Adrenal gland (tissue), 19 donors: ENCODE measurements at places on chromosomes 6 and 20. TPM values are rescaled to one million over a fixed set of nuclear protein-coding genes. Genes with fewer than 3 reads are reported as not detected.

- peak; percentile 48 for DNase-seq
- no peak overlapping the region for H3K4me3 ChIP-seq
- H3K4me1 ChIP-seq = no peaks in the 10 kb centered on the region
These were observed 174.5 kb upstream of the SNX9 start for GRCh38 chr6:157648561-157648960.

The GPSM3 gene
- total RNA-seq = 40.3 TPM

The TTPAL gene
- total RNA-seq = 13.5 TPM

- no peak overlapping the region for H3K4me3 ChIP-seq
- peak overlapping the region; percentile 17 for H3K27ac ChIP-seq
These were observed 40.1 kb downstream of the CDH22 start for GRCh38 chr20:46268131-46268614.

The IL20RA gene
- total RNA-seq = 8.8 TPM

The SPATS1 gene
- not detected for total RNA-seq

The PLCB4 gene
- total RNA-seq = 3.0 TPM

The MMP24 gene
- 1.3 TPM for total RNA-seq

DNA sequence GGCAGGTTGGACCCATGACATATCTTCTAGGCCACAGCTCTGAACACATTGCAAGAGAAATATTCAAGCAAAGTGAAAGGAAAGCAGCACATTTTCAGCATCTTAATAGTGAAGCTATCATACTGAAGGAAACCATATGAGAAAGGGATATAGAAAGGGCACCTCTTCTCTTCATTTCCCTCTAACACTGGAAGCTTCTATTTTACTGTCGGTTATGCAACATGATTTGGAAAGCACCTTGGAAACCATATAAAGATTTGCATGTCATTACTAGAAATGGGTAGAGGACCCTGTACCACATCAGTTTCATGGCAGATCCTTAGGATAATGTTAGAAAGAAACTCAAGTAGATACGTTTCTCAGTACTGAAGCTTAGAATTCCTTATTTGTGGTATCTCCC, 70.5 kb upstream of the HMGN3 start:
- DNase-seq = no peak
- H3K36me3 ChIP-seq = no peaks in the 10 kb centered on the region
- no peaks in the 10 kb centered on the region for H3K4me1 ChIP-seq

DNA sequence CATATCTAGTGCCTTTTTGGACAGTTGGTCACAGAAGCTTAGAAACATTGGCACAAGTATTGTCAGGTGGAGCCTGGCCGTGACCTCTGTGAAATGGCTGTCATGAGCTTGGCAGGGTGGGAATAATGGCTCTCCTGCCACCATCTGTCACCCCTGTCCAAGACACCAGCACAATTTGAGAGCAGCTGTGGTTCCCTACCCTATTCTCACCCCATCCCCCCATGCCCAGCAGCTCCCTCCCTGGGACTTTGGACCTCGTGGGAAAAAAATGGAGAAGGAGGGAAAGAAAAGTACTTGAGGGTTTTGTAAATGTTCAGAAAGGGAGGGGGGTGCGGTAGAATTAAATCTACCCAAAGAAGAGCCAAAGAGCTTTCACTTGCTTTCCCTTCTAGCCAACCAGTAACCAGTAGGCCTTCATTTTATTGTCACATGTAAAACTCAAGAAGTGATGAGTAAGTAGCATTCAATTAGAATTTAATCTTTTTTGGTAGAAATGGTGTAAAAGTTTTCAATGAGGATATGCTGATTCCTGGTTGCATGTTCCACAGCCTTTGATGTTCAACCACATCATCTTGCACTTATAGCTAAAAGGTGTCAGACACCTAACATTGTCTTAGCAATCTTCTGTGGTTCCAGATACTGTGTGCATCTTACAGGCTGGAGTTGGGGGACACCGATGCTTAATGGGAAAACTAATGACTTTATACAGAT, 263.5 kb upstream of the TAB2 start:
- no peaks in the 10 kb centered on the region for H3K27me3 ChIP-seq
- H3K36me3 ChIP-seq = no peaks in the 10 kb centered on the region
- H3K27ac ChIP-seq = no peak overlapping the region
- H3K4me3 ChIP-seq = no peak overlapping the region
- DNase-seq = no peak

DNA sequence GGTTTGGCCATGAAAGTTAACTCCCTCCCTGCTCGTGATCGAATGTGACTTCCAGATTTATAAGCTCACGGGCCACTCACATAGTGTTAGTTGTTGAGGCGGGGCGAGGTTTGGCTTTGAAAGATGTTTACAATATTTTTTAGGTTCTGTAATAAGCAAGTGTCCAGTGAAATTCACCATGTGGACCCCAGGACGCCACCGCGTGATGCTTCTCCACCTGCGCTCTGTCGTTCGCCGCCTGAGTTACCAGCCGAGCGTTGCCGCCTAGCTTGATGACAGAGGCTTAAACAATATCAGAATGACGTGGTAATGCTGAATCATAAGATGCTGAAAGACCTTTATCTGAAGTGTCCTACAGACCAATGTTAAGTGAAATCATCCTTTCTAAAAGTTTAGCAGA, 241.0 kb downstream of the MYLK4 start:
- H3K27ac ChIP-seq = no peak overlapping the region
- no peaks in the 10 kb centered on the region for H3K36me3 ChIP-seq
- no peaks in the 10 kb centered on the region for H3K4me1 ChIP-seq
- DNase-seq = no peak
- no peak overlapping the region for H3K4me3 ChIP-seq
- peaks cover 37% of the 10 kb centered on the region for H3K27me3 ChIP-seq

GRCh38 chr20:48928832-48929725, 7.6 kb downstream of the ARFGEF2 start:
- H3K4me1 ChIP-seq = peaks cover 54% of the 10 kb centered on the region
- peak; percentile 72 for DNase-seq
- no peaks in the 10 kb centered on the region for H3K27me3 ChIP-seq
- peak overlapping the region; percentile 82 for H3K27ac ChIP-seq

DNA sequence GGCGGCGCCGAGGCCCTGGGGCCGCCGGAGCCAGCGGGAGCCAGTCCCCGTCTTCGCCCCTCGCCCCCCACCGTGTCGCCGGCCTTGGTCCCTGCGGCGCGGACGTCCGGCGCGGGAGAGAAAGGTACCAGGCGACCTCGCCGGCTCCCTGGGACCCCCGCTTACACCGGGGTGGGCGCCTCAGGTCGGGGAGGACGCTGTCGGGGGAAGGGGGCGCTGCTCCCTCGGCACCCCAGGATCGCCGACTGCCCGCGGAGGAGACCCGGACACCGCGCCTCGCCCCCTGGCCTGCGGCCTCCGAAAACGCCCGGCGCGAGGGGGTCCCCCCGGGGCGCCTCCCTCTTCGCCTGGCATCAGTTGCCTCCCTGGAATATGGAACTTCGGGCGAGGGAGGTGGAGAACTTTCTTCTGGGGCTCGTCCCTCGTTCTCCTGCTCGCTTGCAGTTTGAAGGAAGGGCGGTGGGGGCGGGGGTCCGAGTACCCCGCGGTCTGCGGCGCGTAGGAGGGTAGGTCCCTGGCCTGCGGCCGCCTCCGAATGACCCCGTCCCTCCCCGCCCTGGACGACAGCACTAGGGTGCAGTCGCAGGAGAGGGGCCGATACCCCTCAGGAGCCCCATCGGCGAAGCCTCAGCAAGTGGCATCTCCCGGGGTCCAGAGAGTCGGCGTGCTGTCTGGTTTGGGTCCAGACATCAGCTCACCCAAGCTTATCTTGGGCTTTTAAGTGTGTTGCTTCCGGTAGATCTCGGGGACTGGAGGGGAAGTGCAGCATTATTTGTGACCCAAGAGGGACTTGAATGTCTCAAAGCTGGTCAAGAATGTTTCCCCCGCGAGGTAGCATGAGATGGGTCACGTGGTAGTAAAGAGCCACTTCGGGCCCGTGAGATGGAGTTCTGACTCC, 549 bp downstream of the ANKRD6 start:
- peak; percentile 20 for DNase-seq
- H3K27ac ChIP-seq = no peak overlapping the region
- H3K27me3 ChIP-seq = no peaks in the 10 kb centered on the region
- H3K4me3 ChIP-seq = peak overlapping the region; percentile 64
- H3K4me1 ChIP-seq = peaks cover 2% of the 10 kb centered on the region
